NCI-H345 (cell line): ENCODE measurements at places on chromosomes 11 and 22.
A peak's percentile ranks its signal among the peaks of the same experiment; 100 is the strongest.

DNA sequence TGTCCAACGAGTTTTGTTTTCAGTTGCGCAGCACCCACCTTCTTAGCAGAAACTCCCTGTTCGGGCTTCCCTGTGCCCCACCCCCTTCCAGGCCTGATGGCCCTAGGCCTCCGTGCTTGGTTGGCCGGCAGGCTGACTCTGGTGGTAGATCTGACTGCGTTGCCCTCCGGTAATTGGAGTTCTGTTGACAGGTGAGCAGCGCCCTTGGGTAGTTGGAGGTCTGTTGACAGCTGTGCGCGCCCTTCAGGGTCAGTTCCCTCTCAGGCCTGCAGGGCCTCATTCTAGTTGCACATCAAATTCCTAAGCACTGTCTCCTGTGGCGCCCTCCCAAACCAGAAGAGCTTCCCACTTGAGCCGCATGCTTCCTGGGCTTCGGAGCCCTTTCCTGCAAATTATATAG, 776 bp downstream of the DGCR6 start:
- DNase-seq, result no peak

DNA sequence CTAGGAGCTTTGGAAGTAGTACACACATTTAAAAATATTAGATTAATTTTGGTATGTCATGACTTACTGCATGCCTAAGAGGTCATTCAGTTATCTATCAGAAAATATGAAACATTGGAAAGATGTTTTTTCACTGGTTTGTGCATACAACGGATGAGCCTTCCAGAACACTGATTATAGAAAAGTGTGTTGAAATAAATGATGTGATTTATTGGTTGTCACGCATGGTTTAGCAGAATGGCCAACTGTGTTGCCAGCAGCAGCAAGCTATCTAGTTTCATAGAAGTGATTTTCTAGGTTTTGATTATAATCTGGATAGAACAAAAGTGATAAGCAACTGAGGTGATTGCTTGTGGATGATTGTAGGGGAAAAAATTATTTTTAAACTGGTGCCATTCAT, 53.6 kb downstream of the DDX10 start:
- DNase-seq, result no peak

GRCh38 chr11:118175031-118175992, 1.1 kb downstream of the SCN2B start:
- no peak for DNase-seq

DNA sequence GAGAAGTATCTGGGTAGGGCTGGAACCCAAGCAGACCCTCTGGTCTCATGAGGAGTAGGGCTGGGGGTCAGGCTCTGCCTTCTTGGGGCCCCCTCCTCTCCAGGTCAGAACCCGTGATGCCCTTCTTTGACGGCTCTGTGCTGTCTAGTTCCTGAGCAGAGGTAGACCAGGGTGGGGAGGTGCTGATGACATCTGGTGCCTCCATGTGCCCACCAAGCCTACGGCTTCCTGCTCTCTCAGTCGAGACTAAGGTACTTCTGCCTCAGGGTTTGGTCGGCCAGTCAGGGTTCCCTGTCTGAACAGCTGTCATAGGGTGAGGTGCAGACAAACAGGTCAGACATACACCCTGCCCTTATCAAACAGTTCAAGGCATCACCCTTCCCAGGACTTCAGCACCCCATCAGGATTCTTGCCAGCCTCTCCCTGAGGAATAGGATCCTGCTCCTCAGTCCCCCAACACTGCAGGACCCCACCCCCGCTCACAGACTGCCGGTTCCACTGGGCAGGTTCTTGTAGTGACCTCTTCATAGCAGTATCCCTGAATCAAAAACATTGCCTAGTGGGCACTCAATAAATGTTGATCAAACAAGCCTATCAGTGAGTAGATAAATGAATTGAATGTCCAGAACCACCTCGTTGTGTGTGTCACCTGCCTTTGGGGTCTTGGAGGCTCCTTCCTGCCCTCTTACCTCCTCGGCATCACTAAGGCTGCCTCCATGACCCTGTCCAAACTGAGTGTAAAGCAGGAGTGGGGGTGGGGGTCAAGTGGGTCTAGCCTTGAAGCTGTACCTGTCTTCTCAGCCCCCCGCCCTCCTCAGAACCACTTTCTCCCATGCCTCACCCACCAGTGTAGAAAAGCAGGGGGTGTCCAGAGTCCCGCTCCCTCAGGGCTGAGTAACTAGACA, 158.2 kb downstream of the BUD13 start:
- DNase-seq, result no peak

DNA sequence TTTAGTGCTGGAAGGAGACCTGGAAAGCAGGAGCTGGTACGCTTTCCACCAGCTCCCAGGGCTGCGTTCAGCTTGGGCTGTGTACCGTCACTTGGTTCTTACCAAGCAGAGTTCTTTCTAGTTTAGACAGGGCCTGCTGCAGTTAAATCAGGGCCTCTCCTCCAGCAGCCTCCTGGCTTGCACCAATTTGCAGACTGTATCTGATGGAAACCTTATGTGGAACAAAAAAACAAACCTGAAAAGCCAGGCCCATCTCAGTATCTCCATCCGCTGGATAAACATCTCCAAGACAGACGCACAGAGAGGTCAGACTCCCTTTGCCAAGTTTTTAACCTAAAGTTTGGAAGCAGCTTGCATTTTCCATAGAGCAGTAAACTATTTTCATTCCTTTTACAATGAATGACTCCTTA, 288.6 kb upstream of the SORL1-AS1 start:
- no peak for DNase-seq

DNA sequence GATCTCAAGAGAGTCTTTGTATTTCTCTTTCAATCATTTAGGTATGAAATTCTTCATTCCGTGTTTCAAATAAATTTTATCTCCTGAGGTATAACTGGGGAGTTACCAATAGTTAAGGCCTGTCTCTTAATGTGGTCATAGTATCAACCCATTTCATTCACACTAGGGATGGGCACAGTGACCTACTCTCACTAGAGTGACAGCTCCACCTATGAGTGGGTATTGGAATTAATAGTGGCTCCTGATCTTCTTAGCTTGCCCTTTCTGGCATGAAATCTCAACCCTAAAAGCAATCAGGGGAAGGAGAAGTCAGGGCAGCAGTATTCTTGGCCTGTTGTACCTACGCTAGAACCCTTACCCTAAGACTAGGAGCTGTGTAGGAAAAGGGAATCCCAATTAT, 507.7 kb downstream of the FAM181B start:
- DNase-seq, result no peak

DNA sequence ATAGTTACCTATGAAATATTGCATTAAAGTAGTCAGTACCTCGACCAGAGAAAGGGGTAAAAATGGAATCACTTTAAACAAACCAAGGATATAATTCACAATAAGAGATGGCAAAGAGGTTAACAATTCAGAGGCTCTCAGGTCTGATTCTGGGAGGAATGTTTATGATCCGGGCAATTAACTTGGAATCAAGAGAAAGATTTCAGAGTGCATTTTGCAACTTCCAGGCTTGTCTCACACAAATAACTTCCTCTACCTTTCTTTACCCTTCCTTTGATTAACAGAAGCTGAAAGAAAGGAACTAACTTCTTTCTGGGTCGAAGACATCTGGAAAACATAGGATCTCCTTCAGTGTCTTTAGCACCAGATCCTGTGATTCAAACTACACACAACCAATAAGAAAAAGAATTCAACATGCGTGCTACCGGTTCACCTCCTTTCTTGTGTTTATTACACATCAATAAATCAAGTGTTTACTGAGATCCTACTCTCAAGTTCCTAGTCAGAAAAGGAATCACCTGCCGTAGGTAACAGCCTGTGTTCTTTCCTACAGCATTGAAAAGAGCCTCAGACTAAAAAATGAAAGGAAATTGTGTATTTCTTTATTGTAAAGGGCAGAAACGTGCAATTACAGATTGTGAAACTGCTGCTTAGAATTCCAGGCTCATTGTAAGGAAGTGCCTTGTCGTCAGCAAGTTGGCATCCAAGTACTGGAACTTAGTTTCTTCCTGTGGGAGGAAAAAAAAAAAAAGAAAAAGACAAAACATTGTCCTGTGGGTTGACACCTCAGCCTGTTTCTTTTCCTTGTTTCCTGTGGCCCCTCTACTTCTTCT, 29.5 kb downstream of the CARD18 start:
- no peak for DNase-seq

GRCh38 chr11:64252003-64252872, 908 bp downstream of the PLCB3 start:
- DNase-seq, result peak; percentile 28

DNA sequence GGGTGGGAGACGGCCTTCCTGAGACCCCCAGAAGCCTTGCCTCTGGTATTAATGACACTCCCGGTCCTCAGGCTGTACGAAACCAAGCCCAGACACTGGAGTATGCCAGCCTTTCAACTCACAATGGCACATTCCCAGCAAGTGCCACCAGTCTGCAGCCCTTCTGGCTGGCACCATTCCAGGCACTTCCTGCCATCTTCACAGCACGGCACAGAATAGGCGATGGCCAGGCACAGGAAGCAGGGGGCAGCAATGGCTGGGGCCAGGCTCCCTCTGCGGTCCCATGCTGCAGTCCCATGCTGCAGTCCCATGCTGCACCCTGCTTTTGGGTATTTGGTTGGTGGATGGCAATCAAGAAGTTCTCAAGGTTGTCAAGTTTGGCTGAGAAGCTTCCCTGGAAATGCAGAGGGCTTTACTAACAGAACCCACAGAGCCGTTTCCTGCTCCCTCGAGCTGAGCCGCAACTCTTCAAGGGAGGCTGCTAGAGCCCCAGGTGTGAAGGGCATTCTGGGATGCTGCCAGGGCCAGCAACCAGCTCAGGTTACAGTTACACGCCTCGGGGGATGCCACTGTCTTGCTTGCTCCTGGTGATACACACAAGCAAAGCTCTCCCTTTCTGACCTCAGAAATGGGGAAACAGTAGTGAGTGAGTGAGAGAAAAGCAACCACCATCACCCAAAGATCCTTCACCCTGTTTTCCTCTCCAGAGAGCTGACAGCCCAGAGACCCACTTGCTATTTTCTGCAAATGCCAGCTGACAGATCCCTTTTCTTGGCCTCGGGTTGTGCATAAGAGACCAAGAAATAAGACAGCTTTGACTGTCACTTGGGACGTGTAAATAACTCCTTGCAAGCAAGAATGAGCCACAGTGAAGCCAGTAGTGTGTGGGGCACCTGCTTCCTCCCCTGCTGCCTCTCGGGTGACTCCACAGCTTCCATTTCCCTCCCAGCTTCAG, 23.9 kb downstream of the LRFN4 start:
- peak; percentile 91 for DNase-seq

DNA sequence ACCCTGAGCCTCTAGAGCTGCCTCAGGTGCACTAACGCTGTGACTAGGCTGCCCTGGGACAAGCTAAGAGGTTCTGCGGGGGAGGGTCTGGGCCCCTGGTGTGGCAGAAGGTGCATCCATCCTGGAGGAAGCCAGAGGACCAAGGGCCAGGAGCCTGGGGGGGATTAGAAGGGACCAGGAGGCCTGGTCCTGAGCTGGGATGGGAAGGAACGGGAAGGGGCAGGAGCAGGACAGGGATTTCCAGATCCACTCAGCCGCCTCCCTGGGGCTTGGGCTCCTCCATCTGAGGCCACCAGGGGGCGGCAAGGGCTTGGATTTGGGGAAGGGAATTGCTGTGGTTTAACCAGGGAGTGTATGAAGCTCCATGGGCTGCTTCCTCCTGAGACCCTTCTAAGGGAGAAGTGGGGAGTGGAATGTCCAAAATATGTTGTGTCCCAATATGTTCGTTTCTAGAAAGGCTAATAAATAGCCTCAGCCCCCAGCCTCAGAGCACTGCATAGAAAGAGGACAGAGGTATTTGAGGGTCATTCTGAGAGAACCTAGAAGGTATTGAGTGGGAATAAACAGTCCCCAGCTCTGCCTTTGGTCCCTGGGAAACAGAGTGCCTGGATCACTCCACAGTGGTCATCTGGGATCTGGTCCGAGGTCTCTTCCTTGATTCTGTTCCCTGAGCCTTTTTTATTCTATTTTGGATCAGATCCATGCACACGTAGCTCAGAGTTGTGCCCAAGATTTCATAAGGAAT, 17.4 kb upstream of the PRAME start:
- DNase-seq, result peak; percentile 2

GRCh38 chr11:2483426-2483825, 38.6 kb downstream of the KCNQ1 start:
- DNase-seq, result peak; percentile 22

DNA sequence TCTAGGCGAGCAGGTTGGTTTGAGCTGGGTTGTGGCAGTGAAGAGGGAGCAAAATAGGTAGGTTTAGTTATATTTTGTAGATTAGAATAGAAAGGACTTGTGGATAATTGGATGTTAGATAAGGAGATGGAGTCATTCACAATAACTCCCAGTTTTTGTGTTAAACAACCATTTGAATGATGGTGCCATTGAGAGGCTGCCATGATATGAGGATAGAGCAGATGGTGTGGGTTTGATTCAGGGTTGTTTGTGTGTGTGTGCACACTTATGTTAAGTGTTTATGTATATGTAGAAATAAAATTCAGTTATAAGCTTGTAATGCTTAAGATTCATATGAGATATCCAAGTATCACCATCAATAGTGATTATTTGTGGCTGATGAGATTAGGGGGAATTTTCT, 166.6 kb downstream of the NXPE2 start:
- DNase-seq, result no peak

GRCh38 chr11:76830639-76831327, 29.9 kb upstream of the ACER3 start:
- peak; percentile 4 for DNase-seq

DNA sequence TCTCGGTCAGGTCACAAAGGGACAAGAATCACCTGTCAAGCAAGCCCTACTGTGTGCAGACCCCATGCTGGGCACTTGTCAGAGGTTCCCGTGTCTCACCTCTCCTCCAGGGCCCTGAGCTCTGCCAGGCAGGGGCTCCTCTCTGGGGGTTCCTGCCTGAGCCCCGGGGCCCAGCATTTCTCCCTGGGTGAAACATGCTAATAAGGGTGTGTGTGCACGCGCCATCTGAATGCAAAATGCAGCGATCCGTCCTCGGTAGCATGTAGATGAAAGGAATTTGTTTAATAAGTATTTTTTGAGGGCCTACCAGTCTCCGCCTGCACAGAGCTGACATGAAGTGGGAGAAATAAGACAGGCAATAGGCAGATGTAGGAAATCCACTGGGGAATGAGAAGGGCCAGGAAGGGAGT, 5.8 kb downstream of the ELFN2 start:
- DNase-seq, result no peak

DNA sequence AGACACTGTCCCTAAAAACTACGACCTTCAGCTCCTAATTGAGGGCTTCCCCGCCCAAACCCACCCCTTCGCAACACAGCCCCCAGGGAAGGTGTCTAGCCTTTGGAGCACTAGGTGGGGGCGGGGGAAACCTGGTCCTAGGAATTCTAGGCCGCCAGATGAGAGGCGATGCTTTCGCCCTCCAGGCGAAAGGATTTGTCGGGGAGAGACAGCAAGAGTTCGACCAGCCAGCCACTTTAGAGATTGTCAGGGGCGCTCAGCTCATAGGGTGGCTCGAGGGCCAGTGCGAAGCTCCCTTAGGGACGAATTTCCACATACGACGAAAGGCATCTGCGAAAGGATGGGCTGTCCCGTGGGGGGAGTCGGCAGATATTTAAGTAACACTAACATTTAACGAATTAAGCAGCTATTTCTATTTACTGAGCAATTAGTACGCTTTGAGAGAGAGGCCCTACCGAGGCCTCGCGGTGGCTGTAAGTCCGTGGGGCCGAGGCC, 5.3 kb downstream of the CD248 start:
- no peak for DNase-seq

DNA sequence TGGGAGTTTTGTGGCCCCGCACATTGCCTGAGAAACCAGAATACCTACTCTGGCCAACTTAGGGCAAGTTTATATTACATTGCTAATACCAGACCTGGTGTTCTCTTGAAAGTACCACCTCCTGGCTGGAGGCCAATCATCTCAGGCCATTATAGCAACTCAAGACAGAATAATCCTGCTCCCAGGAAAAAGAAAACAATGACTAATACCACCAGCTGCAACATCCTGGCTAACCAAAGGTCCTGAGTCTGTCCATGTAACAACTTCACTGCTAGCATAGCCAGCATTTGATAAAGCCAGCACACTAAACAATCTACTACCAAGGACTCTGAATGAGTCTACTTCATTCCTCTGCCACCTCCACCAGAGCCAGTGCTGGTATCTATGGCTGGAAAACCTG, 1298.7 kb upstream of the CNTN5 start:
- DNase-seq, result no peak
